Left ventricle myocardium inferior (tissue), 1 donor: ENCODE measurements at places on chromosomes 2 and 18.

GRCh38 chr2:71045865-71046548, 22.4 kb upstream of the NAGK start:
- DNase-seq, result no peak

- DNase-seq, result no peak
These were observed 249.8 kb downstream of the NBAS start for GRCh38 chr2:15311201-15311907.

GRCh38 chr2:188526701-188527100, 235.0 kb downstream of the GULP1 start:
- no peak for DNase-seq

DNA sequence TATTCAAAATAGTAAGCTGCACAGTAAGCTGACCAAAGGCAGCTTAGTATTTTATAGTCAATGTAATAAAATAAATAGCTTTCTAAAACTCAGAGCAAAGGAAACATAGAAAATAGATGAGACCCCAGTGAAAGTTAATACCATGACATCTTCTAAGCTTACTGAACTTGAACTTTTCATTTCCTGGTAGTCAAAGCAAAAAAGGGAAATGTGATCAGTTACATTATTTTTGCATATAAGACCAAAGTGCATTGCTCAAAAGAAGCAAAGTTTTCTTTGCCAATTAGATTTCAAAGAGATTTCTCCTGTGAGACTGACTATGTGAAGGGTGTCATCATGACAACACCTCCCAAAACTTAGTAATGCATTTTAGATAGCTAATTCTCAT, 70.2 kb downstream of the MYO1B start:
- no peak for DNase-seq
